ENCODE measurements at places on chromosomes 16 and 17. TPM values are rescaled to one million over a fixed set of nuclear protein-coding genes. Genes with fewer than 3 reads are reported as not detected.

The SOST gene
- not detected for total RNA-seq

The PLCD3 gene
- total RNA-seq: 107 TPM

The PRM1 gene
- not detected for total RNA-seq

The HOXB8 gene
- total RNA-seq: 21.4 TPM

The KCTD19 gene
- 0.35 TPM for total RNA-seq

The NPIPB4 gene
- total RNA-seq: 10.1 TPM

The ZNF598 gene
- total RNA-seq: 66.9 TPM

The CLTC gene
- 207 TPM for total RNA-seq
